ENCODE measurements at places on chromosomes 12 and 14.

- no peak for DNase-seq
Observed at GRCh38 chr12:104147346-104147745, 9.3 kb upstream of the NFYB start.

DNA sequence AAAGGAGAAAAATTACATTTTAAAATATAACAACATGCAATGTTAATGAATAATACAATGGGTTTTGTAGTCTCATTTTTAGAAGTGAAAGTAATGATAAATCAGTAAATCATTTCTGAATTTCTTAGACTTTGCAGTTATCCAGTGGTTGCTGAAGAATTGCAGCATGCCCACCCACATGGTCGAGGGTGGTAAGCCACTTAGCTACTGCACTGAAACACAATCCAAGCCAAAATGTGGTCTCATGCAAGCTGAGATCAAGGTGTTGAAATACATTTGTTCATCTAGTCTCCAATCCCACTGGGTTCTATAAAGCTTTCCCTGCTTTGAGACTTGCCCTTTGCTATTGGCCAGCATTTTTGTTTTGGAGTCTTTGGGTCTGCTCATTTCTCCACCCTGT, 247.9 kb downstream of the NELL2 start:
- no peak for DNase-seq

DNA sequence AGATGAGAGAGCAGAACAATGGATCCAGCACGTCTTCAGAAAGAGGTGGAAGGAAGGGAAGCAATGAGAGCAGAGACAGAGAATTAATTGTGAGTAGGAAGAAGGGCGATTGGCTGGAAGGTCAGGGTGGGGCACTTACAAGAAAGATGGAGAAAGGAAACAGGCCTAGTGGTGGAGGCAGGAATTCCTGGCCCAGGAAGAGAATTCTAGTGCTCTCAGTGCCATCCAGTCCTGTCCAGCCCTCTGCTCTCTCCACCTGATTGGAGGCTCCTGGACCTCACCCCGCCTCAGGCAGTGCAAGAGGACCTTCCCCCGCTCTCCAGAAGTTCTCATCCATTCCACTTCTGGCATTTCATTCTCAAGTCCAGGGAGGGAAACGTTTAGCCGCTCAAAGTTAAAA, 43.0 kb downstream of the NGB start:
- DNase-seq: no peak

- DNase-seq: no peak
Observed at GRCh38 chr12:7021956-7022355, 3.7 kb upstream of the LPCAT3 start.

DNA sequence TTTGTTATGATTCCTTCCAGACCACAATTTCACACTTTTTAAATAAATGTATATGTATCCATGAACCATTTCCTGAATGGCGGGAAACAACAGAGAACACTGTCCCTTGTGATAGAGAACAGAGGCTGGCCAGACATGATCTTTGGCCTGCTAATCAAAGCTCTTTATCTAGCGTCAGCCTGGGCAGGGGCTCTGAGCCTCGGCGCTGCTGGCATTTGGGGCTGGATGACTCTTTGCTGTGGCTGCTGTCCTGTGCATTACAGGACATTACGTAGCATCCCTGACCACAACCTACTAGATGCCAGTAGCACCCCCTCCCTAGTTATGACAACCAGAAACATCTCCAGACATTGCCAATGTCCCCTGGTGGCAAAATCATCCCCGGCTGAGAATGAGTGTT, 77.7 kb downstream of the DNAH10 start:
- no peak for DNase-seq

DNA sequence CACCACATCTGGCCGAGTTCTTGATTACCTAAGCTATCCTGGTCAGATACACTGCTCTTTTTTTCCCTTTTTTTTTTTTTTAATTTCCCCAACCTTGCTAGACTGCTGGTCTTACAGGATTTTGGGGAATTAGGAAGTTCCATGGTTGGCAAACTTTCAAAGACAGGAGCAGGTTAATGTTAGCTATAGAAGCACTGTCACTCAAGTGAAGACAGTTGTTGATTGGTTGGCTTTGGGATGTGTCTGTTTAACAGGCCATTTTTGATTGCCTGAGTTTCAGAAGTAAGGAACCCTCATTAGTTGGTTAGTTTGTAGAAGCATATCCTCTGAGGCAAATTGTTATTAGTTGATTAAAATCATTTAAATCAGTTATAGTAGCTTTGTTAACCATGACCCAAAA, 36.8 kb downstream of the RAP1B start:
- no peak for DNase-seq

GRCh38 chr12:31929027-31929526, 30.1 kb upstream of the RESF1 start:
- DNase-seq: no peak

- DNase-seq: no peak
Observed at GRCh38 chr14:86518298-86518697, 988.4 kb downstream of the FLRT2 start.

GRCh38 chr14:103563844-103564505, 1.2 kb downstream of the COA8 start:
- DNase-seq: no peak

DNA sequence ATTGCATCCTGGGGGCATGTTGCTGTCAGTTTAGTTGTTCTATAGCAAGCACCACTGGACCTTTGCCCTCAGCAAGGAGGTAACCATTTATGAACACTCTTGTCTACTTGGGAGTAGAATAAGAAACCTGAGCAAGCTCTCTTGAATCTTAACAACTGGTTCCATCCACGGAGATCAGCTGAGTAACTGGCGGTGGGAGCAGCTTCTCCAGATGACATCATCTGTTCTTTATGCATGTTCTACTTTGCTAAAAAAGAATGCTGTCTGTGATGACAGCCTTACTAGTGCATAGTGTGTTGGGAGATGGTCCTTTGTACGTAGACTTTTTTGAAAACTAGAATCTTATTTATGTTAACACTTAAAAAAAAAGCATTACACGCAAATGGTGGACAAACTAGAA, 17.7 kb downstream of the SLC4A8 start:
- no peak for DNase-seq

- DNase-seq: no peak
Observed at GRCh38 chr12:67046062-67046461, 223.1 kb upstream of the CAND1 start.

- no peak for DNase-seq
Observed at GRCh38 chr14:28758885-28759652, 7.5 kb upstream of the FOXG1 start.

GRCh38 chr14:64337888-64338615, 43.9 kb upstream of the ESR2 start:
- DNase-seq: peak; percentile 49

GRCh38 chr12:120194534-120195395, at the start of gene GCN1:
Gene GCN1 (minus strand): TSS chr12:120194715. CDS start chr12:120194697, 18 bp downstream.
- peak; percentile 71 for DNase-seq

GRCh38 chr14:79967453-79967852, 243.9 kb downstream of the DIO2 start:
- no peak for DNase-seq

GRCh38 chr12:3453990-3454680, 36.9 kb upstream of the PRMT8 start:
- no peak for DNase-seq

DNA sequence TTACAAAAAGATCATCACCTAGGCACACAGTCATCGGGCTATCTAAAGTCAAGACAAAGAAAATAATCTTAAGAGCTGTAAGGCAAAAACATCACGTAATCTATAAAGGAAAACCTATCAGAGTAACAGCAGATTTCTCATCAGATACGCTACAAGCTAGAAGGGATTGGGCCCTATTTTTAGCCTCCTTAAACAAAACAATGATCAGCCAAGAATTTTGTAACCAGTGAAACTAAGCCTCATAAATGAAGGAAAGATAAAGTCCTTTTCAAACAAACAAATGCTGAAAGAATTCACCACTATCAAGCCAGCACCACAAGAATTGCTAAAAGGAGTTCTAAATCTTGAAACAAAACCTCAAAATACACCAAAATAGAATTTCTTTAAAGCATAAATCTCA, 191.6 kb upstream of the BMP4 start:
- DNase-seq: no peak

DNA sequence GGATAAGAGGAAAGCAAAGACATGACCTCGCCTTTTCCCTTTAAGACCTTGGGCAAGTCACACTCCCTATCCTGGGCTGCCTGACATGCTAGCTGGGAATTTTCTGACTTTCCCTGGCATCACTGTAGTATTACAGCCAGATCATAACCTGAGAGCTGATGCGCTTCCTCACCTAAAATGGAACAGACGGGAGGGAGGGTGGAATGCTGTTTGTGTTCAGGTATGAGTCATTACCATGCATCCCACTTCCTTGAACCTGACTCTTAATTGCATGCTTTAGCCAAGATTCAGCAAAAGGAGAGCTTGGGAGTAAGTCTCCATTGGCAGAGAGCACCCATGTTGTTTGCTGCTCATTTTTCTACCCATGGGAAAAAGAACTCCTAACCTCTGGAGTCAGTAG, 156.5 kb downstream of the KCNK10 start:
- no peak for DNase-seq

DNA sequence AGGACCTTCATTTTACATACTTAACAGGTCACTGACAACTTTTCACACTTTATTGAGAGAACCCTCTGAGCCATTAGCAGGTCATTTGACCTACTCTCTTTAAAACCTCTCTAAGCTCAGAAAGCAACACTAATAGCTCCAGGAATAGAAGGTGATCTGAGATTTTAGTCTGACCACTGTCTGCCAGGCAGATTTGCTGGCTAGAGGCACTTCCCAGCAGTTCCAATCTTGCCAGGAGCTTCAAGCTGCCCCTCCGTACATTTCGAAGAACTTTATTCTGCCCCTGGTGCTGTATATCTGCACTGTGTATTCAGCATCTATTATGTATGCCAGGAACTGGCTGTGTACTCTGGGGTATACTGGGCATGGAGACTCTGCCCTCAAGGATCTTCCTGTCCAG, 56.3 kb downstream of the GPHB5 start:
- no peak for DNase-seq

DNA sequence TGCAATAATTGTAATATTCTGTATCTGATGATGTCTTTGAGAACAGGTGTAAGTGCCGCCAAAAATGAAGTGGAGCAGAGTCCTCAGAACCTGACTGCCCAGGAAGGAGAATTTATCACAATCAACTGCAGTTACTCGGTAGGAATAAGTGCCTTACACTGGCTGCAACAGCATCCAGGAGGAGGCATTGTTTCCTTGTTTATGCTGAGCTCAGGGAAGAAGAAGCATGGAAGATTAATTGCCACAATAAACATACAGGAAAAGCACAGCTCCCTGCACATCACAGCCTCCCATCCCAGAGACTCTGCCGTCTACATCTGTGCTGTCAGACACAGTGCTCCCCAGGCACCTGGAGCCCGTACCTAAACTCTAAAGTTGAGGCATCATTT, 268.7 kb downstream of the DAD1 start:
- no peak for DNase-seq

DNA sequence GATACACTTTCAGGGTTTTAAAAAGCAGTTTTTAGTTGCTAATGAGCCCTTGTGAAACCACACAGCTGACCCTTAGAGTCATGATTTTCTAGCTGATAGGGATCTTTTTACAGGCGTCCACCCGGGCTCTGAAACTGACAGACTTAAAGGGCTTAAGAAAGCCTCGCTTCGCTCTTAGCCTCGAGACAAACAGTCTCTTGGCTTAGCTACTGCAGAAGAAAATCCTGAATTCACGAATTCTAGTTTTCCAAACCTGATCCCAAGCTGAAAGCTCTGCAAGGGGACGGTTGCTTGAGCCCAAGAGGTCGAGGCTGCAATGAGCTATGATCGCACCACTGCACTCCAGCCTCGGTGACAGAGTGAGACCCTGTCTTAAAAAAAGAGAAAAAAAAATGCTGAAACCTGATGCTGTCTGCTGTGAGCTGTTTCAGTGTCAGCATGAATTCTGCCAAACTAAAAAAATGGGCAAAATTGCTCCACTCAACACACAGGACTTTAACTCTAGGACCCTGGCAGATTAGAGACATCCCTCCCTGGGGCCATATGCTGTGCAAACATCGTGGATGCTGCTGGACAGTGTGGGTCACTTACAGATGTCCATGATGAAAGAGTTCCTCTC, 3.1 kb upstream of the HPD start:
- DNase-seq: no peak

DNA sequence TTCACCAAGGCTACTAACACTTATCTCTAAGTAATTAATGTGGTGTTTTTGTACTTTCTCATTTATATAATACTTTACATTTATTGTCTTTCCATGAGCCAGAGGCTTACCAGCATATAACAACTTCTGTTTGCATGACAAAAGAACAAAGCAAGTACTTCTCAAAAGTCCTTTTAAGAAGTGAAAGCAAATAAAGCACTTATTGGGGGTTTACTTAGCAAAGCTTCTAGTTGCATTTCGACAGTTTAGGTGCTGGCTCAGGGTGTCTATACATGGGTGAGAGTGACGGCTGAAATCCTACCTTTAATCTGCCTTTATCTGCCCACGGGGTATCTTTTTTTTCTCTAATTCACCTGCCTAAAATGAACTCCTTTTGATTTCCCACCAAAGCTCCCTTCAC, 21.0 kb upstream of the DCN start:
- no peak for DNase-seq

- no peak for DNase-seq
Observed at GRCh38 chr12:127911291-127911690, 355.7 kb upstream of the TMEM132C start.

All from GDM1 (cell line).